ENCODE measurements at places on chromosomes 12 and 14.

GRCh38 chr12:662566-663292, 516 bp downstream of the NINJ2 start:
- no peak for DNase-seq

GRCh38 chr12:113422030-113422885, at the start of gene SDSL:
TSS of gene SDSL (plus strand) at chr12:113422380. CDS start at chr12:113427983, 5,603 bp downstream.
- peak; percentile 66 for DNase-seq

GRCh38 chr14:81353691-81354323, 46.3 kb downstream of the STON2 start:
- DNase-seq = no peak

DNA sequence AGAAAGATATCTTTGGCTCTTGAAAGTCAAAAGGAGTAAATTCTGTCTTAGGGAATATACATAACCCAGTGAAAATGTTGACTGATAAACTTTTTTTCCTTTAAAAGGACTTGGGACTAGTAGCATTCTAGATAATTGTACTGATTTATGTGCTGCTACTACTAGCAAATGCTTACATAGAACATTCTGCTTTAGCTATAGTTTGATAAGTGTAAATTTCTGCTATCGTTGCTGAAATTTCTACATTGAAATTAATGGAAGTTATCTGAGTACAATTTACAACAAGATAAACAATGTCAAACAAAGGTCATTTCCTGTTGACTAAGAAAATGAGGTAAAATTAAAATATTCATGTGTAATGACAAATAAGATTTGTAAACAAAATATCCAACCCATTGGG, 48.3 kb upstream of the CNTN1 start:
- DNase-seq = no peak

DNA sequence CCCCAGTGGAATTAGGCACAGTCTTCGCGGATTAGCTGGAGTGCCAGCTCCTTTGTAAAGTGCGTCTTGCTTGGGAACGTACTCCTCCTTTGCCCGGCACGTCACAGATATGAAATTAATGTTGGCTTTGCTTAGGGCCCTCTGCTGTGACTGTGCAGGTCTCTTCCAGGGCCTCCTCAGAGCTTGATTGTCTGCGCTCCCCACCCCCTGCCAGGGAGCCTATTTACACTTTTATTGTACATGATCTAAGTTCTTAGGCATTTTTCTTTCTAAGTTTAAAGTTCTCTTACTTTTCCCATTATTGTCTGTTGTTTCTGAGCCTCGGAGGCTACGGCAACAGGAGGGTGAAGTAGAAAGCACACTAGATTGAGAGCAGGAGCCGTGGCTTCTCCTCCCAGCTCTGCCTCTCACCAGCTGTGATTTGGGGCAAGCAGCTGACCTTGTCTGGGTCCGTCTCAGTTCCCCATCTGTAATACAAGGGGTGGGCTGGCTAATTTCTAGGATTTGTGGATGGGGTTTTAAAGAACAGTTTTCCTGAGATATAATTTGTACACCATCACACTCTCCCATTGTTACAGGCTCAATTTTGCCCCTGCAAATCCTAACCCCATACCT, 81.8 kb downstream of the TSPAN9 start:
- DNase-seq = no peak

DNA sequence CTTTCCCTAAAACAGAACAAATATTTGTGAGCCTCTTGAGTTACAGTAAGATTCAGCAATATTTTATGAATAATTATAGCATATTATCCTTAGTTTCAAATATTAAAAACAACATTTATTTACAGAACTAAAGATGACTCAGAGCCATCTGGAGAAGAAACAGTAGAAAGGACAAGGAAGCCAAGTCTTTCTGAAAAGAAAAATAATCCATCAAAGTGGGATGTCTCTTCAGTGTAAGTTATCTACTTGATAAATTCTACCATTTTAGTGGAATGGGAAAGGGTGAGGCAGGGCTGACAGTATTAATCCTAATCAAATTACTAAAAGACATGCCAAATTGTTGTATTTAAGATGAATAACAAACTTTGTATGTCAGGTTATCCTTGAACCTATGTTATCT, 88.1 kb downstream of the DNAI7 start:
- no peak for DNase-seq

All from Caco-2 (cell line).